ENCODE measurements at places on chromosomes 12 and 14. TPM values are rescaled to one million over a fixed set of nuclear protein-coding genes. Genes with fewer than 3 reads are reported as not detected.

DNA sequence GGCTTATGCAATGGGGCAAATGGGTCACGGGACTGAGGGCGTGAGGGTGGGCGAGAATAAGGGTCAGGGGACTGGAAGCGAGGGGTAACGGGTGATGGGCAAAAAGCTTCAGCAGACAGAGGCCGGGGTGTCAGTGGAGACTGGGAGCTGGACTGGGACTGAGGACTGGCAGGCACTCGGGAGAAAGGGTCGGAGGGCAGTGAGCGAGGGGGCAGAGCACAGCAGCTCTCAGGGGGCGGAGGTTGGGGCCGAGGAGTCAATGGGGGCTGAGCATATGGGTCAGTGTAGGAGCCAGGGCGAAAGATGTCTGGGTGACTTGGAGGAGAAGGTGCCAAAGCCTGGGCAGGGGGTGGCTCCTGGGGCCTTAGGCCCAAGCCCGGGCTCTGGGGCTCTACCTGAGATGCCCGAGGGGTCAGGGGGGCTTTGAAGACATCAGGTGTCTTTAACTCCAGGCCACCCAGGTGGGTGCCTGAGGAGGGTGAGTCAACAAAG lies 20.2 kb downstream of the KMT2D start:
- DNase-seq, result no peak

DNA sequence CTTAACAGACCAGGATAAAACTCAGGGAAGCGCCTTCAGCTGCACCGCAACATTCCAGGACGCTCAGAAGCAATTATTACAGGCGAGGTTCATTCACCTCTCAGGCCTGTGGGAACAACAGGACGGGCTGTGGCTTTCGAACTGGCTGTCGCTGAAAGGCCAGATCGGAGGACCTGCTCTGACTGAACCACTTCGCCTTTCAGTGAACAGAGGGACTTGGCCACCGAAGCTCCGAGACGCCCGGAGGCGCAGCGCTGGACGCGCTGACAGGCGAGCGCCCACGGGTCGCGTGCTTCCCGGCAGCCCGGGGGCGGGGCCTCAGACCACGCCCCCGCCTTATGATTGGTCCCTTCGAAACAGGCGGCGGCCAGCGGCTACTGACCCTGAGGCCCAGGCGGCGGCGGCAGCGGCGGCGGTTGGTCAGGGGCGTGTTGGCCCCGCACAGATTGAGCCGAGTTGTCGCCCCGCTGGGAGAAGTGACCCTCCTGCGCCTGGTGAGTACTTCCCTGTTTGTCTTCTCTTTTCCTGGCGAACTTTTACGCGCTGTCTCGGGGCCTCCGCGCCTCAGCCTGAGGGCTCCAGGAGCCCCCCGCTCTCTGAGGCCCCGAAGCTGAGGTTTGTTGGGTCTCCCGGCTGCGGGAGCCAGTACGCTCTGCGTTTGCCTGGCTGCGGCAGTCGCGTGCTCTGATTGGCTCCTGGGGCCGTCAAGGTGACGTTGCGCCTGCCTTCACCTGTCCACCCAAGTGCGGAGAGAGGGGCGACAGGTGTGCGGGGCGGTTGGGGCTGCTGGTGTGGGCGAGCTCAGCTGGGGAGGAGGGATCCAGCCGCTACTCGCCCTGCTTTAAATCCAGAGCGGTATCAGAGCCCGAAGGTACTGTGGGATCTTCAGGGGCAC lies at the start of gene GAS2L3:
TSS of gene GAS2L3 (plus strand) at position 393 of the 895 bp plus-strand sequence. CDS start 21,221 bp downstream, outside the sequence.
- DNase-seq, result peak; percentile 93

DNA sequence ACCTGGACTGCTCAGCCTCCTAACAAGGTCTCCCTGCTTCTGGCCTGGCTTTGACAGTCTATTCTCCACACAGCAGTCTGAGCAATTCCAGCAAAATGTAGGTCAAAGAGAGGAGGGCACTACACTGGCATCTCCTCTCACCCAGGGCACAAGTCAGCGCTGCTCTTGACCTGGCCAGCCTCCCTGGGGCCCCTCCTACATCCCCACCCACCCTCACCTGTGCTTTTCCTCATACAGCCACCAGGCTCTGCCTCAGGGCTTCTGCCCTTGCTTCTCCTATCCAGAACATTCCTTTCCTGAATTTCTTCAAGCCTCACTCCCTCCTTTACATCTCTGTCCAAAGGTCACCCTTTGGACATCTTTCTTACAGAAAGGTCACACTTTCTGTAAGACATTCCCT lies 33.7 kb downstream of the GALNT4 start:
- no peak for DNase-seq

- no peak for DNase-seq
These were observed 268.7 kb downstream of the ZFP36L1 start for GRCh38 chr14:68523989-68524725.

GRCh38 chr14:87767567-87767901 lies 225.4 kb downstream of the GALC start:
- DNase-seq, result no peak

FSCB gene
- not detected for total RNA-seq

NFATC4 gene
- not detected for total RNA-seq

DNA sequence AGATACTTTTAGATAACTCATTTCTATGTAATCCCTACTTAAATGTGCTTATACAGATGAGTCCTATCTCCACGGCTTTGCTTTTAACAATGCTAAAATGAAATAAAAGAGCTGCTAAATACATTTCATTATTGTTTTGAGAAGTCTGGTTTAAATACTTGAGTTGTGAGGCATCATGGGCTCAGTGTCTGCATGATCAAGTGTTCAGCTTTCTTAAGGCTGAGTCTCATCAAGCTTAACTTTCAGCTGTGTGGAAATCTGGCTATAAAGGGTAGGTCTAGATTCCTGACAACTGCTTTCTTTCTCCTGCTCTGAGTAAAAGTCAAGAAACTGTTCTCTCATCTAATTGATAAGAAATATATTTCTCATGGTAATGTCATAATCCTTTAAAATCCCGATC lies 235.4 kb downstream of the FSCB start:
- no peak for DNase-seq

LRTM2 gene
- total RNA-seq, result 0.16 TPM

DNA sequence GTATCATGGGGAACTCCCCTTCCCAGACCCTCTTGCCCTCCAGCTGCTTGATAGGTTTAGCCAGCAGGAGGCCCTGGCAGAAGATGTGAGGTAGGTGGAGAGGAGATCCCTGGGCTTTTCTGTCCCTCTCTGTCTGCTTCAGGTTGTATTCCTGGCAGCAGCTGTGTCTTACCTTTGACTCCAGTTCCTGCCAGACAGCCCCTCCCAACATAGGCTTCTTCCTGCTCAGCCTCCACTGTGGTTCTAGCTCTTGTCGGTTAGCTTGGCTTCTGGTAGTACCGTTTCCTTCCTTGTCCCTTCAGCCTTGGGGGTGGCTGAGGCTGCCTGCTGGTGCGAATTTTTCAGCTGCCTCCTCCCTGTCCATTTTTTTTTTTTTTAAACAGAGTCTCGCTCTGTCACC lies 215.7 kb upstream of the CRY1 start:
- peak; percentile 83 for DNase-seq

GRCh38 chr12:52663420-52663819 lies 11.4 kb upstream of the KRT2 start:
- no peak for DNase-seq

- DNase-seq, result no peak
These were observed 165.5 kb upstream of the NOS1 start for GRCh38 chr12:117526757-117527478.

- DNase-seq, result no peak
These were observed 27.1 kb upstream of the FAM222A start for GRCh38 chr12:109686523-109686922.

GALNT9 gene
- not detected for total RNA-seq

DNA sequence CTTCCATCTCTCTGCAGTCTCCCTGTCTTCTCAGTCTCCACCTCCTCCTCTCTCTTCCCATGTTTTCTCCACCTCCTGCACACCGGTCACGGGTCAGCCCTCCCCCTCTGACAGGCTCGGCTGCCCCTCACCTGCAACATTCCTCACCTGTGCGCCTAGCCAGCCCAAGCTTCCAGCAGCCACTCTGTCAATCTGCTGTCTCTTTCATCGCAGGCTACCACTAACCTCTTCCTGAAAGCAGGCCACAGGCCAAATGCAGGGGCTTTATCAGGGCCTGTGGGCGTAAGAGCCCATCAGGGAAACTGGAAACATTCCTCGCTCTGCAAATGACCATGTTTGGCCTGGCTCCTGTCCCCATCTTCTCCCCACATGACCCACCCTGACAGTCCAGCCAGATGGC lies 34.5 kb downstream of the CMKLR1 start:
- DNase-seq, result no peak

SIX1 gene
- 0.31 TPM for total RNA-seq

OR4Q2 gene
- not detected for total RNA-seq

CYP27B1 gene
- 12.7 TPM for total RNA-seq

DHRS2 gene
- 3.1 TPM for total RNA-seq

DNA sequence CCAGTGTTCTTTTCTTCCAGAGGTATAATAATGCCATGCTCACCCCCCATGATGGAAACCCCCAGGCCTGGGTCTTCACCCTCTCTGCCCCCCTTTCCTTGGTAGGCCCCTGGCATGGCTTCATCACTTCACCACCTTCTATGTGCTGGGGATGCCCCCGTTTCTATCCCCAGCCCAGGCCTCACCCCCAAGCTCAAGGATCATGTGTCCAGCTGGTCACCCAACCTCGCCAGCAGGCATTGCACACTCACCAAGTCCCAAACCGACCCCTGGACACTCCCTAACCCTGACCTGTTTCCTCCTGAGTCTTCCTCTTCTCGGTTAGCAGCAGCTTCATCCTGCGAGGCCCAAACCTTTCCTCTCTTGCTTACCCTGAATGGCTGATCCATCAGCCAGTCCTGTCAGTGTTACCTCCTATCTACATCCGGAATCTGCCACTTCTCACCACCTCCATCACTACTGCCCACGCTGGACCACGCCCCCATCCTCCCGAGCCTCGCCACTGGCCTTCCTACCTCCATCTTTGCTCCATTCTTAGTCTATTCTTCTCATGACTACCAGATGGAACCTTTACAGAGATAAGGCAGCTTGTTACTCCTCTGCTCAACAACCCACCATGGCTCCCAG lies 69.0 kb downstream of the MVK start:
- no peak for DNase-seq

GRCh38 chr12:120844297-120844696 lies 59.9 kb downstream of the SPPL3 start:
- no peak for DNase-seq

SDSL gene
- total RNA-seq, result 0.61 TPM

- peak; percentile 73 for DNase-seq
These were observed 50.0 kb downstream of the SPRING1 start for GRCh38 chr12:116687888-116688287.

- no peak for DNase-seq
These were observed 10.3 kb upstream of the SERPINA3 start for GRCh38 chr14:94601884-94602391.

- no peak for DNase-seq
These were observed 58.9 kb upstream of the SRRM4 start for GRCh38 chr12:118922405-118922804.

GRCh38 chr14:106843951-106844483 lies 1317.6 kb downstream of the TMEM121 start:
- DNase-seq, result peak; percentile 80

- DNase-seq, result peak; percentile 79
These were observed 20.0 kb upstream of the CLEC2D start for GRCh38 chr12:9649532-9649940.

- DNase-seq, result no peak
These were observed 11.1 kb downstream of the KIF21A start for GRCh38 chr12:39431797-39432196.

DNA sequence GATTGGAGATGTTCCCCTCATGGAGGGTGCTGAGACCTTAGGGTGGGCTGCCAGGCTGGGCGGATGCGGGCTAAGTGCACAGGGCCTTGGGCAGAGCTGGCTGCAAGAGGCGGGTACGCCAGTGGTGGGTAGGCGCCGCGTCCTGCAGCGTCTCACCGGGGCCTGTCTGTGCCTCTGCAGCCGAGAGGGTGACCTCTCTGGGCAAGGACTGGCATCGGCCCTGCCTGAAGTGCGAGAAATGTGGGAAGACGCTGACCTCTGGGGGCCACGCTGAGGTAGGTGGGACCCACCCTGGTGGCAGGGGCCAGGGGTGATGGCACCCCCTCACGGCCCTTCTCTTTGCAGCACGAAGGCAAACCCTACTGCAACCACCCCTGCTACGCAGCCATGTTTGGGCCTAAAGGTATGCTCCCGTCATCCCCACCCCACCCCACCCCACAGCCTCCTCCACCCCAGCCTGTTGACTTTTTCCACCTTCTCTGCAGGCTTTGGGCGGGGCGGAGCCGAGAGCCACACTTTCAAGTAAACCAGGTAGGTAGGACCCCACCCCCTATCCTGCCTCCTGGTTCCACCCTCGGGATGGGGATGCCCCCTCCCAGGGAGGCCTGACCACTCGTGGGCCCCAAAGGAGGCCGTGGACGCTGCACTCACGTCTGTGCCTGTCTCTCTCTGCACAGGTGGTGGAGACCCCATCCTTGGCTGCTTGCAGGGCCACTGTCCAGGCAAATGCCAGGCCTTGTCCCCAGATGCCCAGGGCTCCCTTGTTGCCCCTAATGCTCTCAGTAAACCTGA lies 1.5 kb downstream of the CRIP1 start:
- no peak for DNase-seq

DNA sequence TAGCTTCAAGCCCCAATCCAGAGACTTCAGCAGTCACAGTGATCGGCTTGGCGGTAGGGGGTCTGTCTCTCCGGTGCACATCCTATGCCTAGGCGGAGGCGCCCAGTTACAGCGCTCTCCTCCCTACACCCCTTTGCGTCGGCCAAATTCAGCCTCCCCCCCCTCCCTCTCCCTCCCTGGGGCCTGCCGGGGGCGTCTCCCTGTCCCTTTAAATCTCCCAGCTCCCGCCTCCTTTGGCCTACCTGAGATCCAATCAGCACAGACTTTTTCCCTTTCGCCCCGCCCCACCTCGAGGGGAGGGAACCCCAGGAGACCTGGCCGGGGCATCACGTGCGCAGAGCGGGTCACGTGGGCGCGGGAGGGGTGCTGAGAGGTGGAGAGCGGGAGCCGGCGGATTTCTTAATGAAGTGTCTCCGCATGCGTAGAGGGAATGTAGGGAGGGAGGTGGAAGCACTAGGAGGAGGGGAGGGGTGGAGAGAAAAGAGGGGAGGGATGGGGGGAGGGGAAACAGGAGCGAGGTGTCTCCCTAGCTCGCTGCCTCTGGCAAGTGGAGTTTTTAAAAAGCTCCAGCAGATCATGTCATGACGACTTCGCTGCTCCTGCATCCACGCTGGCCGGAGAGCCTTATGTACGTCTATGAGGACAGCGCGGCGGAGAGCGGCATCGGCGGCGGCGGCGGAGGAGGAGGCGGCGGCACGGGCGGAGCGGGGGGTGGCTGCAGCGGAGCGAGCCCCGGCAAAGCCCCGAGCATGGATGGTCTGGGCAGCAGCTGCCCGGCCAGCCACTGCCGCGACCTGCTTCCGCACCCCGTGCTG lies at the start of gene HOXC13:
TSS of gene HOXC13 (plus strand) at position 506 of the 815 bp plus-strand sequence. CDS start at position 582, 76 bp downstream.
- no peak for DNase-seq

GRCh38 chr14:54807428-54807827 lies 95.2 kb downstream of the GCH1 start:
- no peak for DNase-seq

KCNH5 gene
- not detected for total RNA-seq

- DNase-seq, result no peak
These were observed 79.8 kb downstream of the TMEM260 start for GRCh38 chr14:56659378-56659777.

DNA sequence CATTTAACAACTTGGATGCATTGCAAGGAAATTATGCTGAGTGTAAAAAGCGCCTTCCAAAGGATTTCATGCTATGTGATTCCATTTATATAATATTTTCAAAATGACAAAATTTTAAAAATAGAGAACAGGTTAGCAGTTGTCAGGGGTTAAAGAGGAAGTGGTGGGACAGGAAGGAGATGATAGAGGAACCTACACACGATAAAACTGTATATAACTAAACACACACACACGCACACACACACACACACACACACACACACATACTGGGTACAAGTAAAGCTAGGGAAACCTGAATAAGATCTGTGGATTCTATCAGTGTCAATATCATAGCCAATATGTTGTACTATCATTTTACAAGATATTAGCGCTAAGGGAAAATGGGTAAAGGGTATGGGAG lies 17.2 kb downstream of the TTC9 start:
- no peak for DNase-seq

Measured in activated CD4-positive, alpha-beta T cell treated with anti-CD3 and anti-CD28 coated beads, Interleukin-2, amount 10 ng/mL, durations not matched to agents 24 days and 14 days (primary cell).